ENCODE measurements at places on chromosomes 4 and X. TPM values are rescaled to one million over a fixed set of nuclear protein-coding genes. Genes with fewer than 3 reads are reported as not detected.

The IL2RG gene
- 14.2 TPM for total RNA-seq

The VCX2 gene
- total RNA-seq: not detected

The GATA1 gene
- 1.4 TPM for total RNA-seq

DNA sequence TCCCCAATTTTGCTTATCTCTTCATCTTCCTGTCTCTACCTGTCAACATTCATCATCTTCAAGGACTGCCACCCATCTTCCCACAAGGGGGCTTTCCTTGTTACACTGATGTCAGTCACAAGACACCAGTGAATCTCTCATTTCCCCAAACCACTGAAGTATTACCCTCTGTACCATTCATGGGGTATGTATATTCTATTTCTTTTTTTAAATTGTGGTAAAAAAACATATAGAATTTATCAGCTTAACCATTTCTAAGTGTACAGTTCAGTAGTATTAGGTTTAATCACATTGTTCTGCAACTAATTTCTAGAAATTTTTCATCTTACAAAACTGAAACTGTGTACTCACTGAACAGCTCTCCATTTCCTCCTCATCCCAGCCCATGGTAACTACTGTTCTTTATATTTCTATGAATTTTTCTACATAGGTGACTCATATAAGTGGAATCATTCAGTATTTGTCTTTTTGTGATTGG, 98.6 kb downstream of the LARP7 start:
- DNase-seq: no peak

The HTR2C gene
- not detected for total RNA-seq

GRCh38 chrX:70444946-70445656, 466 bp downstream of the DLG3 start:
- no peak for DNase-seq

DNA sequence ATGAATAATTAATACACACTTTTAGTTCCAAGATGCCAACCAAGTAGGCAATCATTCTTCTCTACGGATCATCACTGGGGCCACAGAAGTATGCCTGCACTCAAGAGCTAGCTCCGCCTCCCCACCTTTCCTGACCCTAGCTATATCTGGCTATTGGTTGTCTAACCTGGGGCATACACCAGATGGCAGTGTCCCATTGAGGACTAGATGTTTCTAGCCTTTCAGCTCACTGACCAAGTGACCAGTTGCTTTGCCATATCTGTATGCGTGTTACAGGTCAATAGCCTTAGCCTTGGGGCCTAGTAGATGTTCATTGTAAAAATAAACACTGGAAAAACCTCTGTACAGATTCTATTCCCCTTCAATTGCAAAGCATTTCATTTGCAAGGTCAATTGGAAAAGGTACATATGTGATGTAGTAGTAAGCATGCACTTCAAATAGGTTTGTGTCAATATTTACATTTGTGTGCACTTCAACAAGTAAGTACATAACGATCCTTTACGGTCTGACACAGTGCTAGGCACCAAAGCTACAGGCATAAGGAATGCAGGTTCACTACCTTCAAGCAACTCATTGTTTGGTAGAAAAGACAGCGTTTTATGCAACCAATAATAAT, 521.7 kb downstream of the PPARGC1A start:
- DNase-seq: no peak

GRCh38 chr4:161189286-161190134, 974.3 kb downstream of the FSTL5 start:
- no peak for DNase-seq

GRCh38 chrX:82556588-82556987, 951.5 kb upstream of the POU3F4 start:
- no peak for DNase-seq

GRCh38 chr4:149409555-149409962, 406.1 kb downstream of the IQCM start:
- no peak for DNase-seq

The CSAG3 gene
- total RNA-seq: not detected

DNA sequence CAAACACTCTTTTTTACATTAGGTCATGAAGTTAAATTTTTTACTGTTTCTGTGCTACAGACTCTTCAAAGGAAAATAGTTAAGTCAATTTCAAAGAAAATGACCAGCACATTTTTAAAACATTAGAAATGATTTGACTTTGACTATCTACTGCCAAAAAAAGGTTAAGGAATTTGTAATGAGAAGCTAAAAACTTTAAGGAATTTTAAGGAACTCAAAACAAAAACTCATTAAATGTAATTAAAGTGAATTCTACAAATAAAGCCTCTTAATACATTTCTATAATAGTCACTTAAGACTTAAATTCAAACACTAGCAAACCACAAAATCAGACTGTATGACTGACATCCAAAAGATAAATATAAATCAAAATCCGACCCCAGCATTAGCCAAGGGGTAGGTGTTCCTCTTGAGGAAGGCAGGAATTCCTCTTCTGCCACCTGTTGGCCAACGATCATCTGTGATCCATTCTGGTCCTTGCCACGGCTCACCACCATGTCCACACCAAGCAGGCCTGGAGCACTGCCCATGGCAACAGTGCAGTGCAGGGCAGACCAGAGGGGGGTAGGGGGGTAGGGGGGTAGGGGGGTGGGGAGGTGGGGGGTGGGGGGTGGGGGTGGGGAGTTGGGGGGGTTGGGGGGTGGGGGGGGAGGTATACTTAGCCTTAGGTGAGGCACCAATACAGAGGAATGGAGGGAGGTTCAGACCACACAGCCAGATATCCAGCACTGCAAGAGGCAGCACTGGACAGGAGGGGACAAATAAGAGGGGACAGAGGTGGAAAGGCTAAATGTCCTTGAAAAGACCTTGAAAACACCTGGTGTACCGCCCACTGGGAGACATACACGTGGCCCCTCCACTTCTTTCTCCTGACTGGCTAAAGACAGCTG, 287.4 kb downstream of the CHIC1 start:
- no peak for DNase-seq

The P2RY4 gene
- 1.4 TPM for total RNA-seq

The CXorf51B gene
- not detected for total RNA-seq

The SYP gene
- total RNA-seq: 3.2 TPM

GRCh38 chrX:68375803-68376202, 57.5 kb downstream of the OPHN1 start:
- no peak for DNase-seq

DNA sequence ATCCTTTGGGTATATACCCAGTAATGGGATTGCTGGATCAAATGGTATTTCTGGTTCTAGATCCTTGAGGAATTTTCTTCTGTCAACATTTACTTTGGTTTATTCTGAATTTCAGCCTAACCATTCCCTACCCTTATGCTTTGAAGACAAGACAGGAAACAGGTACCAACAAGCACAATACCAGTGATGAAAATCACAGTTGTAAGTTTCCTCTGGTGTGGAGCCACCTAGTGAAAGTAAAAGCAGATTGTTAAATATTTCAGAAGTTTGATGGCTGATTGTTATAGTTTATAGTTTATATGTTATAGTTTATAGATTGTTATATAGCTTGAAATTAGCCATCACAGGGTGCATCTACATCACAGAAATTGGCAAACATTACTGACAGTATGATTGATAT, 104.5 kb upstream of the AGA start:
- DNase-seq: no peak

- DNase-seq: no peak
Measured at GRCh38 chrX:48938721-48939425, 18.5 kb downstream of the OTUD5 start.

The IL2 gene
- total RNA-seq: not detected

The TMEM165 gene
- total RNA-seq: 360 TPM

DNA sequence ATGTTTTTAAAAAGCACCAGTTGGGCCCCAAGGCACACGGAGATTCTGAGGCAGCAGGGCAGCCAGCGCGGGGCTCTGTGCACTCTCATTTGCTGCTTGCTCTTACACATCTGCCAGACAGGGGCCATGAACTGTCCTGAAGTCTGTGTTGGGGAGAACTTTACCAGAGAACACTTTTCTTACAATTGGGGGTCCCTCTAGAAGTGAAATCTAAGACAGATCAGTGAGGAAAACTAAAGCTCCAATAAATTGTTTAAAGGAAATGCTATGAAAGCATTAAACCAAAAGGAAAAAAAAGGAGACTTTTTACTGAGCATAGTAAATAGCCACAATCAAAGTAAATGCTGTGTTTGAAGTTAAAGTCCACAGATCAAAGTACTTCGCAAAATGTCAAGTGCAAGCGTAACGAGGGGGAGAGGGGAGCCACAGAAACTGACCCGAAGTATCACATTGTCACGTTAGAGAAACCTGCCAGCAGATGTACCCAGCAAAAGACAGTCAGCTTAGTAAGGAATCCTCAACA, 37.8 kb downstream of the SORBS2 start:
- DNase-seq: no peak

GRCh38 chr4:39043058-39043860, 11.1 kb upstream of the TMEM156 start:
- no peak for DNase-seq

DNA sequence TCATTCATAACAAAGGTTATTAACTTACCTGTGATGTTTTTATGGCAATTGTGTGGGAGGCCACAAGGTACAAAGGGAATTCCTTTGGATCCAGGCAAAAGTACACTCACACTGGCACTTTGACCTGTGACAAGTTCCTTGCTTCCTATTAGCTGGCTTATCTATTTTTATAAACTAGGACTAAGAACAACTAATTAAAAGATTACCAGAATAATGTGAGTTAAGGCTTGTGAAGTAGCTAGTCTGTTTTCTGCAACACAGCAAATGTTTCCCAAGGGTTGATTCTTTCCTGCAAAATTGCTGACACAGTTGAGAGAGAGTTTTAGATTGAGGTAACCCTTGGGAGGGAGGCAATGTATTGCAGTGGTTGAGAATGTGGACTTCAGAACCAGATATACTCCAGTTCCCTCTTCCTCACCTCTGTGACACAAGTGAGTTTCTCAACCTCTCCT, 107.9 kb downstream of the CPEB2 start:
- no peak for DNase-seq

The GYPA gene
- total RNA-seq: not detected

- DNase-seq: no peak
Measured at GRCh38 chrX:71638409-71638808, 20.1 kb upstream of the CXCR3 start.

GRCh38 chr4:73068491-73069337, 802 bp downstream of the COX18 start:
- DNase-seq: no peak

The CXCL8 gene
- 5.4 TPM for total RNA-seq

The ADAMTS3 gene
- 2.3 TPM for total RNA-seq

- no peak for DNase-seq
Measured at GRCh38 chrX:110853610-110854009, 58.0 kb upstream of the CHRDL1 start.

DNA sequence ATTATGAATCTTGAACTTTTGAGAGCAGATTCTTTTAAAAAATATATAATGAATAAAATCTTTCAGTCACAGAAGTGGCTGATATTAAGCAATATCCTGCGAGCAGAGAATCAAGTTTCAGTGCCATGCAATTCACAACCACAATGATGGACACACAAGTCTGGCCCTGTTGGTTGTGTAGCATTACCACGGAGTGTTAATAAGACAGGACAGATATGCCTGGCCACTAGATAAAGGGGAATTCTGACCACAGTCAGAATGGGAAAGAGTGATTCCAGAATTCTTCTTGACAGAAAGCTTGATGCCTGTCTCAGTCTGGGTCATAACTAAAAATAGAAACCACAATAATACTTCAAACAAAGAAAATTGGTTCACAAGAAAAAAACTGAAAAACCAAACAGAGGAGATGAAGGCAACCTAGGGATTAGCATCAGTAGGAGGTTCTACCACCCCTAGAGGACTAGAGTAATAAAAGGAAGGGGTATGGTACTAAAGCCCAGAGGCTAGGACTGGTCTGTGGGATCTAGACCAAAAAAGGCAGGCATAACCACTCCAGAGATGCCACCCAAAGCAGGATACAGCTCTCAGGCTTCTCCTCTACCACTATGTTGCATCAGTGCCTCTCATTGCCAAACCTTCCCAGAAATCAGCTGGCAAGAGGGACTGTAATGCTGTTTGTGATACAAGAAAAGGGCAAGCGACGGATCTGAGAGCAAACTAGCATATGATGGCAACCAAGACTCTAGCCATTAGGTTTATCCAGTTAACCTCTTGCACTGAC, 59.0 kb downstream of the RNF150 start:
- no peak for DNase-seq

The PPP2R2C gene
- 0.41 TPM for total RNA-seq

Measured in thoracic aorta (tissue), 2 donors.